AG08396 (cell line): ENCODE measurements at places on chromosomes 13 and 19.

- peak; percentile 66 for DNase-seq
These were observed 1.1 kb downstream of the ZNF850 start for GRCh38 chr19:36771261-36772231.

DNA sequence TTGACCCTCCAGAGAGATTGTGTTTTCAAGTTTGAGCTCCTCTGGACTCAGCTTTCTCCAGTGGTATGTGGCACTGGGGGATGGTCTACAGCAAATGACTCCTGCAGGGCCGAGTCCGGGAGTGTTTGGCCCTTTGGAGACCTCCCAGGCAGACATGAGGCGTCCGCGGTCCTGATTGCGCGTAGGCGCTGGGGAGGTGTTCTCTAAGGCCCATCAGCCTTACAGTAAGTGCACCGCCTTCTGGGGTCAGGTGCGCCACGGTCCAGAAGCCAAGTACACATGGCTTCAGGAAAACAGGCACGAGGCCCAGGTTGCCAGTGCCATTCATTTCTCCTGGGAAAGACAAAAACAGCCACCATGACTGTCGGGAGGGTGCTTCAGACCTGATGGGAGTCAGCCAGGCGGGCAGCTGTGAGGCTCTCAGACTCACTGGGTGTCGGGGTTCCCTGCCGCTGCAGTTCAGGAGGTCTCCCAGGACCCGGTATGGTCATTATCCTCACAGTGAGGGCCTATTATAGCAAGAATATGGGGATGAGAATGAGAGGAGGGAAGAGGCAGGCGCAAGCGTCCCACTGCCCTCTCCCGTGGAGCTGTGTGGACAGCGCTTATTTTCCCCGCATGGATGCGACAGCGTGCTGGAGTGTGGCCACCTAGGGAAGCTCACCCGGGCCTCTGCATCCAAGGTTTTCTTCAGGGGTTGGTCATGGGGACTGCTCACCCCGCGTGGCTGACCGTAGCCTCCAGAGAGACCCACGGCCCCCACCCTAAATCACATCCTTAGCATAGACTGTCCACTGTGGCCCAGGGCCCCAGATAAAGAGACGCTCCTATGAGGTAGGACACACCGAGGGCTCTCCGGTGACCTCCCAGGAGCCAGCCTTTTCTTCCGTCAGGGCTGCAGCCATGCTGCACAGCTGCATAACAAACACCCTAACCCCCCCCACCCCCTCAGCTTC is 21.8 kb downstream of the CCDC8 start:
- DNase-seq: no peak

GRCh38 chr13:50208826-50209335 is 193.6 kb downstream of the KCNRG start:
- DNase-seq: peak; percentile 48

DNA sequence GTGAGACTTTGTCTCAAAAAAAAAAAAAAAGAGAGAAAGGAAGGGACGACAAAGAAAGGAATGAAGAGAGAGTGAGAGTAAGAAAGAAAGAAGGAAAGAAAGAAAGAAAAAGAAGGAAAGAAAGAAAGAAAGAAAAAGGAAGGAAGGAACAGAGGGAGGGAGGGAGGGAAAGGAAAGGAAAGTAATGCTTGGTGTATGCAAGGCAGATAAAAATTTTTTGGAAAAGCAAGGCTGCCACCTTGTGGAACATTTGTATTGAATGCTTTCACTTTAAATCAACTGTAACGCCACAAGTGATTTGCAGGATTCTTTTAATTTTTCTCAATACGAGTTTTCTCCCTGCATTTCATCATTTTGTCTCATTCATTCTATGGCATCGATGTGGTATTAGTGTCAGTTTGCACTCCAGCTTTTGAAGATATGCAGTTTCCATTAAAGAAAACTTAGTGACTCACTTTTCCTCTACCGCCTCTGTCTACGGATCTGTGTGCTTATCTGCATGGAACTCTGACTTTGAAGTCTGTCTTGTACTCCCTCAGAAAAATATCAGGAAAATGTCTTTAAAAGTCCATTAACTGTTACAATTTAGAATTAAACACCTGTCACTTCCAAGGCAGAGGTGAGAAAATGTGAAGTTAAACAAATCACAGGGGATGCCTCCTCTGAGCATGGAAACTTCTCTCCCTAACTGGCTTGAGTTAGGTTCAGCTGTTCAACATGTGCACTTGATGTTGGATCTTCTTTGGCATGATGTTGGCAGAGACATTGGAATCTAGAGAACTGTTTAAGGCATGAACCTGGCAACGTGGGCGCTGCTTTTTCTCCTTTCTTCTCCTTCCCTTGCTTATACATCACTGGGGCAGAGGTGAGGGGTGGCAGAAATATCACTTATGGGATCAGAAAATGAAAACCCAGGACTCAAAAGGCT is 20.0 kb upstream of the ZDHHC20 start:
- peak; percentile 41 for DNase-seq

GRCh38 chr19:54155694-54156093 is 3.8 kb downstream of the LENG1 start:
- DNase-seq: no peak

- peak; percentile 89 for DNase-seq
These were observed at the start of gene TLE5 for GRCh38 chr19:3062165-3063105. Gene TLE5 (minus strand): TSS chr19:3062495. CDS start chr19:3062200, 295 bp downstream.

DNA sequence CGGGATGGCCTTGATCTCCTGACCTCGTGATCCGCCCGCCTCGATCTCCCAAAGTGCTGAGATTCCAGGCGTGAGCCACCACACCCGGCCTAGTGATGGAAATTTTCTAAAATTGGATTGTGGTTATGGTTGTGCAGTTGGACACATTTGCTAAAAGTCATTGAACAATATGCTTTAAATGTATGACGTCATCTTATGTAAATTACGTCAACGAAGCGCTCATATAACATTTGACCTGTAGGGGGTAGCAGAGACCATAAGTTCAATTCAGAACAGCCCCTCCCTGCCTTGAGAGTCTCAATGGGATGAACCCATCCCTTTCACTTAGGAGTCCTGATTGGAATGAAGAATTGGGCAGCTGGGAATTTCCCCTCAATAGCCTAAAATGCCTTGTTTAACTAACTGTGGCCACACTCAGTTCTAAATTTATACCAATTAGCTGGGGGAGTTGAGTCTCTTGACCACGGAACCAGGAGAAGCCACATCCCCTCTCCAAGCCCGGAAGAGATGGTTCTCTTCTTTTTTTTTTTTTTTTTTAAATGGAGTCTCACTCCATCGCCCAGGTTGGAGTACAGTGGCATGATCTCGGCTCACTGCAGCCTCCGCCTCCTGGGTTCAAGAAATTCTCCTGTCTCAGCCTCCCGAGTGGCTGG is 15.2 kb upstream of the TLE6 start:
- DNase-seq: no peak

DNA sequence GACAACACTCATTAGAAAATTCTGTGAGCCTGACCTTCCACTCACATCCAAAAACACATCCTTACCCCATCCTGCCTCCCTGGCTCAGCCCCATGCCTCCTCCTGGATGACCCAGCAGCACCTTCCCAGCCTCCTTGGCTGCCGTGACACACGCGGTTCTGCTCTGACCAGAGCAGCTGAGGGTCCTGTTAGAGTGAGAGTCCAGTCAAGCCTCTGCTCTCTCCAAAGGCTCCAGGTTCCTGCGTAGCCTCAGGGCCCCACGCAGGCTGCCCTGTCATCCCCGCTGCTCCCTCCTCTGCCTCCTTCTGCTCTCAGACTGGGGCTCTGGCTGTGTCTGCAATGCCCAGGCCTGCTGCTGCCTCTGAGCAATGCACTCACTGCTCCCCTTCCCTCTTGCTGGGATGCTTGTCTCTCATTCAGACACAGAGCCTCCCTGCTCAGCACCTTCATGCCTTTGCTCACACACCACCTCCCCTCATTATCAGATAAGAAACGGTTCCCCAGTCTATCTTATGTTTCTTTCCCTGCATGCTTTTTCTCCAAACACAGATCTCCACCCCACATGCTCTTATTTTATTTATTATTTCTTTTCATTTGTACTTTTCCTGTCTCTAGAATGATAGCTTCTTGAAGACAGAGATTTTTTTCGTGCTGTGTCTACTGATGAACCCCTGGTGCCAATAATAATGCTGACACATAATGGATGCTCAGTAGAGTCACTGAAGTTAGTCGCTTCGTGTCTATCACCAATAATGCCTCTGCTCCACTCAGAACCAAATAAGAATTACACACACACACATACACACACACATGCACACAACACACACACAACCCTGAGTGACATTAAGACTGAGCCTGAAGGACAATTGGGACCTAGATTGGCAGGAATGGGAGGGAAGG is 10.2 kb upstream of the SIGLEC6 start:
- DNase-seq: no peak

GRCh38 chr13:114112231-114112825 is 20.1 kb downstream of the RASA3 start:
- DNase-seq: no peak

DNA sequence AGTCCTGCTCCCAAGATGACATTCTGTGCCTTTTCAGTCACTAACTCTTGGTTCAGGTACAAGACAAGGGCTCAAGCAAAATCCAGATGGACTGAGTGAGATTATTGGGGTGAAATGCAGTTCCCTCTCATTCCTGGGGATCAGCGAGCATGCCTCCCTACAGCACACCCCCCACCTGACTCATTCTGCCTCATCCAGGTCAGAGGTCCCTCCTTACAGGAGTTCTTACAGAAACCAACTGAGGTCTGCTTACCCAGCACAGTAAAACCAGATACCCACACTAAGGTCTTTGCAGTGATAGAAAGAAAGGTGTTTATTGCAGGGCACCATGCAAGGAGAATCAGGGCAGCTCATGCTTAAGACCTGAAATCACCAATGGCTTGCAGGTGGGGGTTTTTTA is 21.6 kb upstream of the MRI1 start:
- DNase-seq: no peak

GRCh38 chr13:95160112-95160906 is 140.9 kb downstream of the ABCC4 start:
- DNase-seq: peak; percentile 12

DNA sequence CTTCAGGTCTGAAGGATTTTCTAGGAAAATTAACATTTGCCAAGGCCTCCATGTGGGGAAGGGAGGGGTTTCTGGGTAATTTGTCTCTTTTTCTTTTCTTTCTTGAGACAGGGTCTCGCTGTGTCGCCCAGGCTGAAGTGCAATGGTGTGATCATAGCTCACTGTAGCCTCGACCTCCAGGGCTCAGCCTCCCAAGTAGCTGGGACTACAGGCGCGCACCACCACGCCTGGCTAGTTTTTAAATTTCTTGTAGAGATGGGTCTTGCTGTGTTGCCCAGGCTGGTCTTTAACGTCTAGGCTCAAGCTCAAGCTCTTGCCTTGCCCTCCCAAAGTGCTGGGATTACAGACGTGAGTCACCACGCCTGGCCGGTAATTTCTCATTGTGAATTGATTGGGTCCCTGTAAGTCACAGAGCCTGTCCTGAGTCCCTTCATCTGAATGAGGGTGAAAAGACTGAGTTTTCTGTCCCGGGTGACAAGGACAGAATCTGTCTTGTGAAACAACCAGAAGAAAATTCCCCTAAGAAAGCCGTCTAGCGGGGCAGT is 10.0 kb upstream of the SPC24 start:
- DNase-seq: no peak

DNA sequence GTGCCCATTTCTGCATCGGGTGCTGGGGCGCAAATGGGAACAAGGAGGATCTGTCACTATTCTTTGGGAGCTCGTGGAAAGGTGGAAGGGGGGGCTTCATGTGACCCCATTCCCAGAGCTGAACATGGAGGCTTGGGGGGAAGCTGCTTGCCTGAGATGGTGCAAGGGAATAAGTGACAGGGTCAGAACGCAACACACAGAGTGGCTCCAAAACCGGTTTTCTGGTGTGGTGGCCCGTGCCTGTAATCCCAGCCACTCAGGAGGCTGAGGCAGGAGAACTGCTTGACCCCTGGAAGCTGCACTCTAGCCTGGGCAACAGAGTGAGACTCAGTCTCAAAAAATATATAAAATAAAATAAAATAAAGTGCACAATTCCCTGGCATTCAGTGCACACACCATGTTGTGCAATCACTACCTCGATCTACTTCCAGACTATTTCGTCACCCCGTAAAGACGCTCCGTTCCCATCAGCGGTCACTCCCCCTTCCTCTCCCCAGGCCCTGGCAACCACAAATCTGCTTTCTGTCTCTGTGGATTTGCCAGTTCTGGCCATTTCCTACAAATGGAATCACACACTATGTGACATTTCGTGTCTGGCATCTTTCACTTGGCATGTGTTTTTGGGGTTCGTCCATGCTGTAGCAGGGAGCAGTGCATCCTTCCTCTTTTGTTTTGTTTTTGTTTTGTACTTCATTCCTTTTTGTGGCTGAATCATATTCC is 18.2 kb upstream of the COMP start:
- no peak for DNase-seq

- DNase-seq: no peak
These were observed 118.7 kb upstream of the SOX1 start for GRCh38 chr13:111948281-111948680.

DNA sequence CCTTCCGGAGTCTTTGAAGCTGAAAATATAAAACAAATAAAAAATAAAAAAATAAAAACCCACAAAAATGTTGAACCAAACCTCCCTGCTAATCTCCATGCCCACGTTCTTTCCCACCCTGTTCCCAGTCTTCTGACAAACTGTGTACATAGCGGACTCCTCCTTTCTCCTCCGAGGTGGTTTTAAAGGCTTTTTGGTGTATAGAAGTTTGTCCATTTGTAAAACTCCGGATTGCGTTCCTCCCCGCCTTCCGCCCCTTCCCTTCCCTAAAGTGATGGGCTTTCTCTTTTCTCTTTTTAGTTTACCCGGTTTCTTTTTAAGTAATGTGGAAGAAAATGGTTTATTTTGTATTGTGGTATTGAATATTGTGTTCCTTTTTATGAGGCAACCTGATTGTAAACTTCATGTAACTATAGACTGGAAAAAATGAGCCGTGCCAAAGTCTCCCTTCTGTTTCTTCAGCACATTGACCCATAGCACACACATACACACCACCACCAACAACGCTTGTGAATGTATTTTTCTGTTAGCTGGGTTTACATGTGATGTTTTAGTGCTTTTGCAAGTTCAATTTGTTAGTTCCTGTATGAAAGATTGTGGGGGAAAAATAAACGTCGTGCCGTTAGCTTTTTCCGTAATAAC is 4.4 kb downstream of the ZIC2 start:
- no peak for DNase-seq

DNA sequence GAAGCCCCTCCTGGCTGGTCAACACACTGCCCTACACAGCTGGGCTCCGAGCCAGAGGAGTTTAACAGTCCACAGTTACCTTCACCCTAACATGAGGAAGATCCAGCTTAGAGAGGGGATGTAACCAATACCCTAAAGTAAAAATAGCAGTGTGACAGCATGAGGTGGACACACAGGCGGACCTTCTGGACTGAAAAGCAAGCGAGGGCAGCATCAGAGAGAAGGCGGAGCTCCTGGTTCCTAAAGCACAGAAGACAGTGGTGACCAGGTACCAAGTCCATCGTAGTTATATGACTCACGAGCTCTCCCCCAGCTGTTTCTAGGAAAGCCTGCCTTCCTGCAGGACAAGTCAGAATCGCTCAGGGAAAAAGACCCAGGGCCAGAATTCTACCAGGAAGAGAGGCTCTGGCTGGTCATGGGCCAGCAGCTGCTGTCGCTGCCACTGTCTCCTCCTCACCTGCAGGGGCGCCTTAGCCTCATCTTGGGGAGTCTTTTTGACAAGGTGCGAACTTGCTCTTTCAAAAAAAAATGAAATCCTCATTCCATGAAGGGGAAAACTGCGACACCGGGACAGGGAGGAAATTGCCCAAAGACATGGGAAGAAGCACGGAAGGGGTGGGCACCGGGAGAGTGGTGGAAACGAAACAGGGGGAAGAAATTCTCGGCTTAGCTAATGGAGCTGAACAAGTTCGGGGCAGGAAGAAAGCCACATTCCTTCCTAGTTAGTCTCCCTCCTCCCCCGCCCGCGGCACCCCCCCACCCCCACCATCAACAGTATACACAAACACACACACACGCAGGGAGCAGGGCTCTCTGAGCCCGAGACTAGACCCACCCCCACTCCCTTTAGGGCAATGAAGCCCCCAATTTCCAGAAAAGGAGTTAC is 1.7 kb downstream of the ELL start:
- peak; percentile 81 for DNase-seq
